ENCODE measurements at places on chromosomes 5 and 9.

- no peak for DNase-seq
These were observed 25.9 kb downstream of the SRFBP1 start for GRCh38 chr5:121987685-121988073.

DNA sequence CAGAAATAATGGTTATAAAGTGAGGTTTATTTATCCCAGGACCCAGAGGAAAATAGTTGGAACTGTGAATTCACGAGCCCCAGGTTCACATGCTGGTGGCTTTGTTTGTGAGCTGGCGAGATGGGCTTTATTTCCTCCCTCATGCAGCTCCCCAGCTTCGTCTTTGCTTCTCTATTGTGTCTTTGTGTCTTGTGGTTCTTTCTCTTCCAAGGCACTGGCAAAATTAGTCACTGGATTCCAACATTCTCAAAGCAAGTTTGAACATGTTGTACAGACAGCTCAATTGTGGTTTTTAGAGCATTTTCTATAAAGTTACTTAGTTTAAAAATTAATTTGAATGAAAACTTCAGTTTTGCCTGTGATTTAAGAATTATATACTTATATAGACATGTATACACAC, 7.2 kb downstream of the NDUFS6 start:
- DNase-seq: no peak

DNA sequence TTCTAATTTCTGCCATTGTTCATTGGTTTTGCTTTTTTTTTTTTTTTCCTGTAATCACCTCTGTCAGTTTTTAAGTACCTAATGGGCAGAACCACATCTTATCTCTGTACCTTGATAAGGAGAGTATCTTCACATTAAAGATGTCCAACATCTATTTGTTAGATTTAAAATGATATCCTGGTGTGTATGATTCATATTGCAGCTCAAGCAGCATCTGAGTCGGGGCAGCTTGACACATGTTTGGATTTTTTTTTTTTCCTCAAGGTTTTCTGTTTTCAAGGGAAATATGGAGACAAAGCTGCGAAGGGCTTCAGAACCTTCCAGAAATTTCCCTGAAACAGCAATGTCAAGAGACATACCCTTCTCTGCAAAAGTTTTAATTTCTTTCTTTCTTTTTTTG, 164.7 kb downstream of the DOCK2 start:
- no peak for DNase-seq

GRCh38 chr5:16975950-16976624, 40.0 kb upstream of the MYO10 start:
- DNase-seq: no peak

GRCh38 chr5:132027027-132027426, 15.6 kb upstream of the ACSL6 start:
- DNase-seq: no peak

DNA sequence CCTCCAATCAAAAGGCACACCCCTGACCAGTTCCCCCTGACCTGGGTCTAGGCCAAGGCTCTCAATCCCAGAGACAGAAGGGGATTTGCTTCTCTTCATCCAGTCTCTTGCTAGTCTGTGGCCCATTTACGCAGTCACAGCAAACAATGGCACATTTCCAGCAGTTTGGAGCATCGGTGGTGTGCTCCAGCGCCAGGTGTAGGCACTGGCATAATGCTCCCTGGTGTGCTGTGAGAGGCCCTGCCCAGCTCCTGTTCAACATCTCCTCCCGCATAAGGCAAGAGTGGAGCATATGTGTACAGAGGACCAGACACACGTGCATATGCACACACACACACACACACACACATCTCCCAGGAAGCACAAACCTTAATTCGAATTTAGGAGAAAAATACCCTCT, 79.5 kb upstream of the ERCC6L2 start:
- DNase-seq: no peak

DNA sequence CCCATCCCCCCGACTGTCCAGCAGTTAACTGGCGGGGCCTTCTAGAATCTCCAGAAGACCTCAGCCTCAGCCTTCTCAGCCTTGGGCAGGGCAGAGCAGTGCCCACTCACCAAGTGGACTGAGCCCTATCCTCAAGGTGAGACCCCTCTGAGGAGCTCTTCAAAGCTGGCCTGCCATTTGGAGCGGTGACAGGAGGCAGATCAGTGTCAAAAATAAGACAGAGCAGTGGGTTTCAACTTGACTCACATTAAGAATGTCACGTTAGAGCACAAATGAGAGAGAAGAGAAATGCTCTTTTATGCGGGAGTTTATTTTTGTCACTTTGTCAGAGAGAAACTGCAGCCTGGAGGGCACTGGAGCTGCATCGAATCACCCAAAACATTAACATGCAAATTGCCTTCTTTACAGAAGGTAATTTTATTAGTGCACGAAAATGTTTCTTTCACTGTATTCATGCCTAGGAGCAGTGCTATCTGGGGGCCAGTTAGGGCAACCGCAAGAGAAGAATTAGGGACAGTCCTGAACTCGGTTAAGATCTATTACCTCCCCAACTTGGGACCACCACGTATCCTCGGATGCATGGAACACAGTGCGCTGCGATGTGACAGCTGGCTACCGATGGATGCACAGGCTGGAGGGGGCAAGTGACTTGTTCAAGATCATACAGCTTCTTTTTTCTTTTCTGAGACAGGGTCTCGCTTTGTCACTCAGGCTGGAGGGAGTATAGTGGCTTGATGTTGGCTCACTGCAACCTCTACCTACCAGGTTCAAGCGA, 188.5 kb downstream of the DAB2IP start:
- no peak for DNase-seq

- peak; percentile 8 for DNase-seq
These were observed 22.6 kb upstream of the ORM1 start for GRCh38 chr9:114300153-114300845.

- no peak for DNase-seq
These were observed 185.7 kb upstream of the VCAN start for GRCh38 chr5:83285661-83286398.

DNA sequence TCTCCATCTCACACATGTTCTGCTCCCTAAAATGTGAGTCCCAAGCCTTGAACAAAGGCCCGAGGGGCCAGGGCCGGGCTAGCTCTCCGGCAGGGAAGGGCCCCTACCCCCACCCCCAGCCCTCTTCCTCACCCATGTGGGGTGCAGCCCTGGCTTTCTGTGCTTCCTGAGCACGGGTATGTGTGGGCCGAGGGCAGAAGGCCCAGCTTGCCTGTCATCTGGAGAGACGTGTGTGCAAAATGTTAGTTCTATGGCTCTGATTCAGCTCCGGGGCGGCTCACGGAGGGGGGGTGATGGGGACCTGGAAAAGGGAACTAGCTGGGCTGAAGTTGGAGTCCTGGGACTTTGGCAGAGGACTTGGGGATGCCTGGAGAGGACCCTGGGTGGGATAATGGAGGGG, 90.3 kb upstream of the ARAP3 start:
- DNase-seq: peak; percentile 41

Measured in kidney (tissue), 22 donors.